ENCODE measurements at places on chromosomes 2 and 18.

- no peak for DNase-seq
These were observed 62.6 kb downstream of the ODC1 start for GRCh38 chr2:10385501-10385900.

- DNase-seq, result no peak
These were observed 11.1 kb upstream of the SLC4A10 start for GRCh38 chr2:161613161-161613560.

GRCh38 chr2:109242654-109243331 is 113.8 kb downstream of the SH3RF3 start:
- no peak for DNase-seq

DNA sequence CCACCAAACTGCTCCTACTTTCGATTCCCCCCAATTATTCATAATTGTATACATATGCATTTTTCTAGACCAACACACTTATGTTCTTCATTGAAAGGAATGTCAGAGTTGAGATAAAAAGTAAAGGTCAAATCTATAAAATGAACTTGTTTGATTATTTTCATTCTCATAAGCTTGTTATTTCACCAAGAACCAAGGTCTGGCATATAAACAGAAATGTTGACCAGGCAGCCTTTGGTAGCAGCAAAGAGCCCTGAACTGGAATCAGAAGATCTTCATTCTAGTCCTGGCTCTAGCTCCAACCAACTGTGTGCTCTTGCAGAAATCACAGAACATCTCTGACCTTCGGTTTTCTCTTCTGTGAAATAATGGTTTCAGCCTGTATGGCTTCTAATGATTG is 42.9 kb downstream of the RBKS start:
- DNase-seq, result no peak

DNA sequence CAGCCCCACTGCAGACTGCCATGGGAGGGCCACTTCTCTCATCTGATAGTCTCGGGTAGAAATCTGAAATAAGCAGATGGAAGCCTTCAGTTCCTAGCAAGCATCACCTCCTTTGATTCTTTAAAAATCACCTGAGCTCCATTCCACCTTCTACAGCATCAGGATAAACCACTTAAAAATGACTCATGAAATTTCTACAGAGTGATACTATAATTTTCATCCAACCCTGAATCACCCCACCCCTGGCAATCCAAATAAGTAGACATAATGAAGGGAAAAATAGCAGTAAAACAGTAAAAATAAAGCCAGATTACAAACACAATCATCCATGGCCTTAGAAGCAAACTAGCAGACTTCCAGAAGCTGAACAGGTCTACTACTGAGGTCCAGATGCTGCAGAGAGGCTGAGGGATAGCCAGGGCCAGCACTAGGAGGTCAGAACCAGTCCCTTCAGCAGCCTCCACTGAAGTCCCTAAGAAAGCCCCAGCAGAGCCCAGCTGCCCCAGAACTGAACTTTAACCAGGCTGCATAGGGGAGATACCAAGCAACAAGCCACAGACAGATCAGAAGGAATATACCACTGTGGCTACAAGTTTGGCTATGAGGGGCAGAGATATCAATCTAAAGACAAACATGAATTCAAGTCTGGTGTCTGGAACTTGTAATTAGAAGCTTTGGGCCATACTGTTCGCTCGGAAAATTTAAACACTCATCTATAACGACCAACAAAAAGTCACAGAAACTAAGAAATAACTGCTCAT is 54.7 kb upstream of the RNU4ATAC start:
- DNase-seq, result no peak

GRCh38 chr18:69889009-69889408 is 58.7 kb downstream of the CD226 start:
- DNase-seq, result no peak

DNA sequence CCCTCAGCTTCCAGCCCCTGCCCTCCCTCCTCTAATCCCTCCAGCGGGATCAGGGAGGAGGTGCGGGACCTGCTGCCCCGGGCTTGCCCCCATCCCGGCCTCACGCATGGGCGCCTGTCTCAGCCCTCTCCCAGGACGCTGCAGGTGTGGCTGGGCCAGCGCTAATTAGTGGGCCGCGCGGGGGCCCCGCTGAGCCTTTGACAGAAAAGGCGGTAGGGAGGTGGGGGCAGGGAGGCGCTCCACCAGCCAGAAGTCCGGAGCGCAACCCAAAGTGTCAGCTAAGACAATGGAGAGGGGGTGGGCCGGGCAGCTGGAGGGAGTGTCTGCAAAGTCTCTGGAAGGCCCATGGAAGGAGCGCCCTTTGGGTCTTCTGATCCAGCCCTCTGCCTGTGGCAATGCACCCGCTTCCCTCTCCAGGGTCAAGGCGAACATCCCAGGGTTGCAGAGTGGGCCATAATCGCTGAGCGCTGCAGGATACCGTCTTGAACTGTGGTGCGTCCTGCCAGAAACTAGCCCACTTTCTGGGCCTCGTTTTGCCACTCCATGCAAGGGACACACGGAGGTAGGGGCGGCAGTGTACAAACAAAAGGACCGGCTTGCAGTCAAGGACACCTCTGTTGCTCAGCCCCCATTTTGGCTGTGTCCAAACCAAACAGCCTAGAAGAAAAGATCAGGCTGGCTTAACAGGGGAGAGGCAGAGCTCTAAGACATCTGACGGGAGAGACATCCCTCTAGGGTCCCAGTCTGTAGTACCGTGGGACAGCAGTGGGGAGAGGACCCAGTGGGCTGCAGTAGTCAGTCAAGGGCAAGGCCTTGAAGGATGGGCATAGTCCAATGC is 3.5 kb downstream of the ATP6V1B1 start:
- no peak for DNase-seq

- DNase-seq, result no peak
These were observed 24.5 kb downstream of the PTPN18 start for GRCh38 chr2:130380096-130380934.

DNA sequence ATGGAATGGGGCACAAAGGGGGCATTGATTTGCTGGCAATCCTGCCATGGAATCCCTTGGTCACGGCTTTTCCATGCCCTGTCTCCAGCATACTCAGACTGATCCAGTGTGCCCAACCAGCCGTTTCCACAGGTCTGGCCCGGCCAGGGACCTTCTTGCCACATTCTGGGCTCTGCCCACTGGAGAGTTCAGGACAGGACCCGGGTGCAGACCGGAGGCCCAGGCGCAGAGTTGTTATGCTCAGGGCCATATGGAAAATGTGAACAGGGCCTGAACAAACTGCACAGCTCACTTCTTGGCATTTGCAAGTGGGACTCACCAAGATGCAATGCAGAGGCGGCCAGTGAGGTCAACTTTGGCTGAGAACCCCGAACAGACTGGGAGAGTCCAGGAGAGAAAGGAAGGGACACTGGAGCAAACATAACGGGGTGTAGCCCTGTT is 15.6 kb upstream of the ASAP2 start:
- DNase-seq, result no peak

DNA sequence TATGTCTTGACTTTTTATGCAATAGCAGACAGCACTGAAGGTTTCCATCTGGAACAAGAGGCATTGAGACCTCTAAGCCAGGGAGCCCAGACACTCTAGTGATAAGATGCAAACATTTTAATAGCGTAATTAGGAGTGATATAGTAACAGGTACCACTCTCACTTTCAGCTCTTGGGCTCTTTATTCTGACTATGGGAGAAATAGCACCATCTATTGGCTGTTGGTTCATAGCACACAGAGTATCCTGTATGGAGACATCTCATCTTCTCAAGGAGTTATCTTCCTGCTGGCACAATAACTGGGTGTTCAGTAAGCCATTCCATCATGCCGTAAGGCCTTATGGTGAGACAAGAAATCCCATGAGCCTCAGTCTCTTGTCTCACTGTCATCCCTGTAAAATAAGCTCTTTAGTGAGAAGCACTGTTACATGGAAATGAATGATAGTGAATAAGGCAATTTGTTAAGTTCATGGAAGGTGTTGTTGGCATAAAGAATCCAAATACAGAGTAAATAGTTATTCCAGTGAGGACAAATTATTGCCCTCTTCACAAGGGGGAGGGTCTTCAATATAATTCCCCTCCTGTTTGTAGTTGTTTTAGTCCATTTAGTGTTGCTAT is 48.3 kb downstream of the THUMPD2 start:
- DNase-seq, result no peak

DNA sequence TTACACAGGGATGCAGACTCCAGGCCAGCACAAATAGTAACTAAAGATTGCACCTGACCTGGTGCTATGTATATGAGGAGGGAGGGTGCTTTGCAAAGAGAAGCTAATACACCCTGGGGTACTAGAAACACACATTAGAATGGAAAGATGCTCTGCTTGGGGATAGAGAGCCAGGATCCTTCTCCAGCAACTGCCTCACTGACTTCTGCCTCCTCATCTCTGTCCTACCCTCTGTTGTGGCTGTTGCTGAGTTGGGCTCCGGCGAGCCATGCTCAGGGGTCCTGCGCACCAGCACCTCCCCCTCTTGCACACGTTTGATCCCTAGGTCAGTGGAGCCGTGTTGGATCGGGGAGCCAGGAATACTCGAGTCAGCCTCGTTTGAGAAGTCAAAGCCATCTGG is 23.7 kb upstream of the ORC2 start:
- DNase-seq, result no peak

DNA sequence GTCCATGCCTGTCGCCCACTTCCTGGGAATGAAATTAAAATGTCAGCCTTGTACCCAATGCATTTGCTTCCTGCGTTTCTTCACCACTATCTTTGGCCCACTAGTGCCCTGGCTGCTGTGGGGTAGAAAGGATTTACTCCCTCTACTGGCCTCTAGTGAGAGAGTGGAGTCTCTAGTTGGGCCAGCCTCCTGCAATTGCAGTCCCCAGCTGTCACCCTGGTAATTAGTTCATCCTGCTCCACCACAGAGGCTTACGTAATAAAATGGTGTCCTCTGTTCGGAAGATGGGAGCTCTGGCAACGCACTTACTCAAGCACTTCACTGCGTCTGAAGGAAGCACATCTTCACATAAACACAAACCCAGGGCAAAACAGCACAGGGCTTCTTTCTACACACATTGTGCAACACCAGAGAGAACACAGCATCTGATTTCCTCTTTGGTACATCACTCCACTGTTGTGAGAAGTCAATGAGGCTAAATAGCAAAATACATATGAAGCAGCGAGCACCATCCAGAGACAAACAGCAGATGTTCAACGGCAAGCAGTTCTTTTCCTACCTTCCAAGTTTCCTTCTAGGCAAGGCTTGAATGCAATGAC is 274.6 kb downstream of the LRATD1 start:
- DNase-seq, result no peak

- DNase-seq, result no peak
These were observed 18.6 kb upstream of the PKDCC start for GRCh38 chr2:42029171-42029570.

- no peak for DNase-seq
These were observed 435.1 kb upstream of the HS6ST1 start for GRCh38 chr2:128753800-128754199.

GRCh38 chr18:69128566-69128965 is 272.1 kb upstream of the DOK6 start:
- DNase-seq, result no peak

DNA sequence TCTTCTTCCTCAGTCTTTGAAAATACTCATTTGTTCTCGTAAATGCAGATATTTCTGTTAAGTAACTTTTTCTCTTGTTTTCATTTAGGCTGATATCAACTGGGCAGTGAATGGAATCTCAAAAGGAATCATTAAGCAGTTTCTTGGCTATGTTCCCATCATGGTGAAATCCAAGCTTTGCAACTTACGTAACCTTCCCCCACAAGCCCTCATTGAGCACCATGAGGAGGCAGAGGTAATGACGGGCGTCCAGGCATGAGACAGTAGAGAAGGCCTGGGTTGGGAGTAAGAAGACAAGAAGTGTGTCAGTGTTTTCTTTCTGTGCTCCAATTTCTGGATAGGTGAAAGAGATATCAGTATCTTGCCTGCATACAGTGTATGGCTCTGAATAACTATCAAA is 5.1 kb downstream of the POLR1B start:
- DNase-seq, result no peak

GRCh38 chr2:176035013-176035691 is 33.1 kb upstream of the LNPK start:
- no peak for DNase-seq

DNA sequence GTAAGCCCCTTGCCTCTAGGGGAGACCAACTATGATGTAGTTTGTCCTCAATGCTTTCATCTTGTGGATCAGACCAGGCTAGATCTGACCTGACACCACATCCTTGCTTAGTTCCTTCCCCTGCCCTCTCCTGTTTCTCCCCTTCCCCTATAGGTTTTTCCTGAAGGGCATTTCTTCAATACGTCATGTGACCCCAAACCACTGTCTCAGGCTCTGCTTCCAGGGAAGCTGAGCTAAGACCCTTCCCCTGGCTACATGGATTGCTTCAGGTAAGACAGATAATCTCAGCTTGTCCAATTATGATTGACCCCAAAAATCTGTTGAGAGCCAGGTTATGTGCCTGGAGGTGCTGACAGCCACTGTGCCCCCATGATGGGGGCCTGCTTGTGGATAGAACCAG is 22.6 kb upstream of the TTL start:
- DNase-seq, result no peak

DNA sequence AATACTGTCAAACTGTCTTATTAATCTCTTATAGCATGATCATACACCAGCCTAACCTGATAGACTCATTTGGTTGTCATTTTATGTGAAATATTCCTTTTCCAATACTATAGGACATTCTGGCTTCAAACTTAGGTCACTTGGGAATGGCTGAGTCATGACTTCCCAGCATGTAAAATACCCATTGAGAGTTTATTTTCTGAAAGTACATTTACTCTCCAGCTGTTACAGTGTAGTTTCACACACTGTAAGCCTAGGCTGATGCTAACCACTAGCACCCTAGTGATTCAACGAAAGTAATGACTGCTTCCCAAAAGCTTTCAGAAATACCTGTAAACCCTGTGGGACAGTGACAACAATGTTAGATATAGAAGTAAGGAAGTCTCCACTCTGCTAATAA is 93.8 kb downstream of the FIGN start:
- no peak for DNase-seq

DNA sequence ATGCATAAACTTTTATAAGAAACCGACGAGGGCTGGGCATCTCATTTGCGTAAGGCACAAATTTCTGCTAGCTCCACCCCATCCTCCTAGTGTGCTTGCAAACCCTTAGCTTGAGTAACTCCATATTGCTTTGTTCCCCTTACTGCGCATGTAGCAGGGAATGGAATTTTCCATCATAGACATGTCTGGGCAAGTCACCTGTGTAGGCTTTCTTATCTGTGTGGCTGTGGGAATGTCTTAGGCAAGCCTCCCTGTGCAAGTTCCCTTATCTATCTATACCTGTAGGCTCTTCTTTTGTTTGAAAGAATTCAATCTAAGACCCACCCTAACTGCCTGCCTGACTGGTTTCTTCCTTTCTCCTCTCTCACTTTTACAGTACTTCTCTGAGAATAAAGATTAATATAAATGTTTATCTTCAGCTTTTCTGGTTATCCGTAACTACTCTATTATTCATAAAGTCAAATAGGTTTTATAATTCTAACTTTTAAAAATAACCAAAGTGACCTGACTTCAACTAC is 217.6 kb upstream of the FIGN start:
- DNase-seq, result no peak

Data from NCI-H1436 treated with DMSO at 0.1 percent for 48 hours (cell line).